ENCODE measurements at places on chromosomes 2 and 18. TPM values are rescaled to one million over a fixed set of nuclear protein-coding genes. Genes with fewer than 3 reads are reported as not detected.

DNA sequence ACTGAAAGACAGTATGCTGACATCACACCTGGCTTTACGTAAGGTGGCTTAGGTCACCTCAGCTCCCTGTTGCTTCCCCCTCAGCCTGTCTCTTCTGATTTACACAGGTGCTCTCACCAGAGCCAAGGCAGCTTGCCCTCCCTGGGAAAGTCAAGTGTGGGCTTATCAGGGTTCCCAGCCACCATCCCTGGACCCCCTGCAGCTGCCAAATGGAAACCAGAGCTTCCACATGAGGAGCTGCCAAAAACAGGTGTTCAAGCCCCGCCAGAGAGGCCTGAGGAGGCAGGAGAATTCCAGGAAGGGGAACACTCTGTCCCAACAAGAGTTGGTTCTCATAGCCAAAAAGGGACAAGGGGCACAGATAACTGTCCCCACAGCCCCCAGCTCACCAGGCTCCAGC is 266.7 kb downstream of the ATAD2B start:
- peaks cover 5% of the 10 kb centered on the region for H3K4me1 ChIP-seq
- DNase-seq = no peak
- H3K4me3 ChIP-seq = no peak overlapping the region
- no peaks in the 10 kb centered on the region for H3K36me3 ChIP-seq
- no peaks in the 10 kb centered on the region for H3K27me3 ChIP-seq

DNA sequence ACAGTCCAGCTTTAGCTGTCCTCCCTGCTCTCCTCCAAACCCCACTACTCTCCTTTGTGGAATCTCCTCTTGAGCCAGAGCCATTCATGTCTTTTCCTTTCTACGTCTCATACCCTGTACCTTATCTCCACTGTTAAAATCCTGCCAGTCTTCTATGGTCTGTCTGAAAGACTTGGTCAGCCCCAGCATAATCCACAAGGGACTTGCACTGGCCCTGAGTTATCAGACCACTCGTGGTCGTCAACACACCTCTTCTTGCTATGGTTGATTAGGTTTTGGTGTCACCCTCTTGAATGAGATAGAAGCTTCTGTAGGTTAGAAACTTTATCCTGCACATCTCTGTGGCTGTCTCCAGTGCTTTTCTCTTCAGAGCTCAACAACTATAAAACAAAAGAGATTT is 56.8 kb downstream of the MYO1B start:
- H3K4me1 ChIP-seq = peaks cover 14% of the 10 kb centered on the region
- no peaks in the 10 kb centered on the region for H3K36me3 ChIP-seq
- no peak overlapping the region for H3K4me3 ChIP-seq
- DNase-seq = no peak
- H3K27me3 ChIP-seq = no peaks in the 10 kb centered on the region

- no peaks in the 10 kb centered on the region for H3K36me3 ChIP-seq
- no peak for DNase-seq
- no peak overlapping the region for H3K27ac ChIP-seq
- peaks cover 16% of the 10 kb centered on the region for H3K4me1 ChIP-seq
Observed at GRCh38 chr2:110219496-110220189, 7.3 kb upstream of the MTLN start.

DNA sequence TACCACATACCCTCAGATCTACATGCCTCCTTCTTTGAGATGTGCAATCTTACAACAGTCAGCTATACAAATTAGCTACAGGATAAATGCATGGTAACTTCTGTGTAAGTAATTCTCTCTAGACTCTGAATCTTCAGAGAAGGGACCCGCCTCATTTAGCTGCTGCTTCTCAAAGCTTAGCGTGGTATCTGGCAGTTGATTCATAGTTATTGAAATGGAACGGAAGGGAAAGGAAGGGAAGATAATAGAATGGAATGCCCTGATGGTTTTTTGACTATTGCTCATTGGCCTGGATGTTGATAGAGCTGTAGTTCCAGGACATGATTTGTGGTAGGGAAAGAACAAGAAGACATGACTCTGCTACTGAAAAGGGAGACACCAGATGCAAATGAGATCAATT is 498.1 kb upstream of the CRIM1 start:
- no peak for DNase-seq
- no peaks in the 10 kb centered on the region for H3K4me1 ChIP-seq
- H3K36me3 ChIP-seq = no peaks in the 10 kb centered on the region
- no peak overlapping the region for H3K4me3 ChIP-seq
- no peak overlapping the region for H3K27ac ChIP-seq

DNA sequence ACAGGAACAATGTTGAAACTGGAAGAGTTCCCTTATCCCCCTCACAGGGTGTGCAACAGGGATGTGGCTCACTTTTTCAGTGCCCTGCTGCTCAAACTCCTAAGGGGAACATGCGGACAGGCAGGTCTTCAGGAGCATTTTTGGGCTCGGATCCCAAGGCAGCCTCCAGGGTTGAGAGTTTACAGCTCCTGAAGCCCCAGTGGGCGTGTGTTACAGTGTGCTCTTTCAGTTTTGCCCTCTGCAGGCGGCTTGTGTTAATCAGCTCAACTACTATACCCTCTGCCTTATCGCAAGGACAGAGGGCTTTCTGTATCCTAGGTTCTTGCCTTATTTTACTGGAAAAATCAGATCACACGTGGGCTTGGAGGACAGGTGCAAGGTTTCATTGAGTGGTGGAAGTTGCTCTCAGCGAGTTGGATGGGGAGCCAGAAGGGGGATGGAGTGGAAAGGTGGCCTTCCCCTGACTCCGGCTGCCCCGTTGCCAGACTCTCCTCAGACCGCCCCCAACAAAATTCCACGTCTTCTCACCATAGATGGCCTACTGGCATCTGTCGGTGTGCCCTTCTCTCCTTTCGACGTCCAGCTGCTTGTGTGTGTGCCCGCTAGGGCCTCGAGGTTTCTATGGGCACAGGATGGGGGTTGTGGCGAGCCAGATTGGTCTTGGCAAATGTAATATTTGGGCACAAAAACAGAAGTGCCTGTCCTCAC is 541.9 kb downstream of the TMX3 start:
- peak; percentile 59 for DNase-seq
- no peak overlapping the region for H3K4me3 ChIP-seq
- H3K27ac ChIP-seq = no peak overlapping the region
- H3K27me3 ChIP-seq = no peaks in the 10 kb centered on the region
- H3K36me3 ChIP-seq = no peaks in the 10 kb centered on the region

DNA sequence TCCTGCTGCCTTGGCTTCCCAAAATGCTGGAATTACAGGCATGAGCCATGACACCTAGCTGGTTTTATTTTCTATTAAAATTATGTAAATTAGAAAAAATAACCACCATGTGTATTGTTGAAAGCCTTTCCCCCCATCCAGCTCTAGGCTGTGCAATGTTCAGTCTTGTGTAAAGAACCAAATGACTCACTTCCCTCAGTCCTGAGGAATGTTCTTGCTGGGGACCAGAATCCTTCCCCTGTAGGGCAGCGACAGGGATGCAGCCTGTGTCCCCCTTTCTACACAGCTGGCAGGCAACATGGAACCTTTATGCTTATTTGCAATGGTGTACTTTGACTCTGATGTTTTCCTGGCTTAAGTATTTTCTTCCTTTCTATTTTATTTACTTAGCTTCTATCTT is 29.4 kb downstream of the AOX1 start:
- H3K27me3 ChIP-seq = no peaks in the 10 kb centered on the region
- no peaks in the 10 kb centered on the region for H3K4me1 ChIP-seq
- no peak overlapping the region for H3K4me3 ChIP-seq

- no peak overlapping the region for H3K27ac ChIP-seq
- no peaks in the 10 kb centered on the region for H3K27me3 ChIP-seq
- no peaks in the 10 kb centered on the region for H3K4me1 ChIP-seq
Observed at GRCh38 chr2:161147856-161148255, 12.4 kb upstream of the TANK start.

GRCh38 chr2:61439241-61440002 is 31.5 kb downstream of the USP34 start:
- H3K36me3 ChIP-seq = no peaks in the 10 kb centered on the region
- no peak for DNase-seq
- no peaks in the 10 kb centered on the region for H3K27me3 ChIP-seq
- H3K4me3 ChIP-seq = no peak overlapping the region
- H3K4me1 ChIP-seq = no peaks in the 10 kb centered on the region

The KCNG2 gene
- total RNA-seq = 0.99 TPM
